ENCODE measurements at places on chromosomes 16 and 17. TPM values are rescaled to one million over a fixed set of nuclear protein-coding genes. Genes with fewer than 3 reads are reported as not detected.

NUDT7 gene
- 8.7 TPM for total RNA-seq

DOC2A gene
- total RNA-seq, result 0.26 TPM

ZPBP2 gene
- not detected for total RNA-seq

C1QTNF1 gene
- total RNA-seq, result 45.2 TPM

DEXI gene
- 49.9 TPM for total RNA-seq
